Activated CD4-positive, alpha-beta T cell treated with anti-CD3 and anti-CD28 coated beads, Interleukin-10, Interleukin-2, amounts not matched to agents 100 ng/mL and 50 ng/mL, durations not matched to agents 16 hours and 8 hours (primary cell): ENCODE measurements at places on chromosomes 13 and 19.

DNA sequence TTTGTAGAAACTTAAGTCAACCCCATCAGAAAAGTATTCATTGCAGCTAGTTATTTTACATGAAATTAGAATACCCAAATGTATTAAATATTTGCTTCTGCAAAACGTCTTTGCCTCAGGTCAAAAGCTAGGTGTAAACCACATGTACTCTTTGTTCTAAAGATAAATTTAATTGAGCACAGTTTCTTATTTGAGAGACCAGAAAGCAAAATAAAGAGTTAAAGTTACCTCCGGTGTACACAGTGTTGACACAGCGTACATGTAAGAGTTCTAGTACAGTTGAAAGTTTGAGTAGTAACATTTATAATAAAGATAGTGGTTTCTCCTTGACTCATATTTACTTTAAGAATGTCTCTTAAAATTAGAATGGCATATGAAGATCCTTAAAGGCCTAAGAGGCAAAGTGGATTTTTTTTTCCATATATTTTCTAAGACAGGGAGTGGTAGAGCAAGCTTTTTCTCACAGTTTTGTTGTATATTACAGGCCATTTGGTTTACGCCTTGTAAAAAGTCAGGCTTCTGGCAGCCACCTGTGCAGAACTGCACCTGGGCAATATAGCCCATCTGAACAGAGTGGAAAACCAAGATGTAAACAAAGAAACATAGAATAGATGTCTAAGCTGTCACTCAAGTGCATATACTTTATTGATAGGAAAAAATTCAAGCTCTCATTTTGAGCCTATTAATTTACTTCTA, 2.9 kb downstream of the LRCH1 start:
- no peak for DNase-seq

DNA sequence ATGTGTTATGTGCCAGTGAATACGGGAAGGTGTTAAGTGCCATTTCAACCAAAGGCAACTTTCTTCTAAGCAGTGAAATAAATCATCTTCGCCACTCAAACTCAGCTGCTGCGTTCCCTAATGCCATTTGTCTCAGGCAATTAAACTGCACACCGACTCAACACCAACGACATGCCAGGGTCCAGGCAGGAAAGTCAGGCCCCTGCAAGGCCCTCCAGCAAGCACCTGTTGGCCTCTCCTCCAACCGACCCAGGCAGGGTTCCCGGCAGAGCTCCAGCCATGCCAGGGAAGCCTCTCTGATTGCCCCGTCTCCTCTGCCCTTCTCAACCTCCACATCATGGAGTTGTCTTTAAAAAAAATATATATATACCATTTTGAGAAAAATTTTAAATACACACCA, 21.8 kb downstream of the SAFB2 start:
- no peak for DNase-seq

DNA sequence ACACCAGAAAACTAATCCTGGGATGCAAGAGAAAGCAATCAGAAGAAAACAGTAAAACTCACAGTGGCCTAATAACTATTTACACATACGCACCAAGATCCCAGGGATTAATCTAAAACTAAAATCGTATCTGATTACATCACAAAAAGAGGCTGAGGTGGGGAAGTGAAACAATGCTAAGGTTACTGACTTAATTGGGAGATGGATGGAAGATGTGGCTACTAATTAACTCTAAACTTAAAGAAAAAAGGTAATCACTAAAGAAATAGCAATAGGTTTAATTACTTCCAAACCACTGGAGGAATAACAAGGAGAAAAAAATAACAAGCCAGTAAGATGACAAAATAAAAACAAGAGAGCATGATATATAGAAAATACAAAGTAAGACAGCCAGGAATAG, 50.4 kb downstream of the NUFIP1 start:
- DNase-seq, result no peak

DNA sequence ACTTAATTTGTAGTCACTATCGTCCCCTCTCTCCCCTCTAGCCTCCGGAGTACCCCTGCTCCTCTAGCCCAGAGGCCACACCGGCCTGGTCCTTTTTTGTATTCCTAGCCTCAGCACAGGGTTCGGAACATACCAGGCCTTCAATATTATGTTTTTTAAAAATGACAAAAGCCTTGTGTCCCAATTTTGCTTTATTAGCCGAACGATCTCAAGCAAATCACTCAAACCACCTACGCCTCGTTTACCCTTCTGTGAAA, 463 bp upstream of the POMP start:
- no peak for DNase-seq

DNA sequence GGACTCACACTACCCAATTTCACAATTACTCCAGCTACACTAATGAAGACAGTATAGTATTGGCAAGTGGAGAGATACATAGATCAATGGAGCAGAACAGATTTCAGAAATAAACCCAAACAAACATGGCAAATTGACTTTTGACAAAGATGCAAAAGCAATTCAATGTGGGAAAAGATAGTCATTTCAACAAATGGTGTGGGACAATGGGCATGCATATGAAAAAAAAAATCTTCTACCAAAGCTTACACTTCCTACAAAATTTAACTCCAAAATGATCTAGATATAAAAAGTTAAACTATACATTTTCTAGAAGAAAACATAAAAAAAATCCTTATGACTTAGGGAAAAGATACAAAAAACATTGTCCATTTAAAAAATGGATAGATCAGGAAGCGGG, 2.7 kb upstream of the IGFL4 start:
- DNase-seq, result no peak

- DNase-seq, result no peak
Measured at GRCh38 chr13:106468207-106468606, 67.3 kb downstream of the EFNB2 start.

- no peak for DNase-seq
Measured at GRCh38 chr19:47000373-47000772, 19.3 kb upstream of the NPAS1 start.

DNA sequence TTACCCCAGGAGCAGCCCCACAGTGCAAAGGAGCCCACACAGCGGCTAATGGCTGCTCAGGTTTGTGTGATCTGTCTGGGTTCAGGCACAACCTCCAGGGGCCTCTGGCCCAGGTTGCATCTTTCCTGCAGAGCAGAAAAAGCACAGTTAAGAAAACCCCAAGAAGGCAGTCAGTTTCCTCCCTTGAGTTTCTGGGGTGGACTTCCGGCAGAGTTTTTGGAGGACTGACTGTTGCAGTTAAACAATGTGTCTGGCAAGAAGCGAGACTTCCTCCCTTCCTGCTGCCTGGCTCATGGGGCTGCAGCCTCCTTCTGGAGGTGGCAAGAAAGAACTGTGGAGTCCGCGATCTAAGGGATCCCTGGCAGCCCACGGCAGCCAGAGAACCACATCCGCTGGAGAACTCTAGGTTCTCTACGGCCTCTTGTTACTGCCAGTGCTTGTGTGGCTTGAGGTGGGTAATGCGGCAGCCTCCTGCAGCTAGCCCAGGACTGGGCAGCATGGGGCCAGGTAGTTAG, 114.4 kb downstream of the ZDHHC20 start:
- peak; percentile 57 for DNase-seq

GRCh38 chr19:41785653-41786052, 10.7 kb upstream of the CEACAM3 start:
- DNase-seq, result peak; percentile 79

DNA sequence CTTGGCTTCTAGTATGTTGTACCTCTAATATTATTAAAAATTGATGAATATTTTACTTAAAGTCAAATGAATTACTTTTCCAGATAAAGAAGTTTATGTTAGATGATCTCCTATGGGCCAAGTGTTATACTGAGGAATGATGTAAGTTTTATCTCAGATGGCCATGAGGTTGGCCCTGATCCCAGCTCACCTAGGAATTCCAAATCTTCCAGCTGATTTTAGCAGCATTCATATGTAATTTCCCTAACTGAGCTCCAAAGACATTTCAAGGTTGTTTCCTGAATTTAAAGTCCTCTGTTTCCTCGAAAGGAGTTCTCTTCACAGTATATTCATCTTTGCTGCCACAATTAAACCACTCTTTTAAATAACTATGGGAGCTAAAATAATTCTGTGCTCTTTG, 1670.4 kb upstream of the SPRY2 start:
- DNase-seq, result no peak
